ENCODE measurements at places on chromosomes 13 and 19. TPM values are rescaled to one million over a fixed set of nuclear protein-coding genes. Genes with fewer than 3 reads are reported as not detected.

GRCh38 chr19:44803442-44804428 lies 5.2 kb upstream of the BCAM start:
- no peak overlapping the region for H3K4me3 ChIP-seq
- H3K27me3 ChIP-seq: no peaks in the 10 kb centered on the region
- DNase-seq: no peak
- no peak overlapping the region for H3K27ac ChIP-seq
- no peaks in the 10 kb centered on the region for H3K36me3 ChIP-seq

CD22 gene
- total RNA-seq: 15.8 TPM

SHISA2 gene
- total RNA-seq: 26.3 TPM

- no peak overlapping the region for H3K4me3 ChIP-seq
- H3K27me3 ChIP-seq: no peaks in the 10 kb centered on the region
- no peak overlapping the region for H3K27ac ChIP-seq
- no peak for DNase-seq
- H3K4me1 ChIP-seq: no peaks in the 10 kb centered on the region
These were observed 540.6 kb upstream of the HTR2A start for GRCh38 chr13:47437406-47437805.

GRCh38 chr13:78674638-78675037 lies 15.7 kb upstream of the OBI1 start:
- no peaks in the 10 kb centered on the region for H3K36me3 ChIP-seq
- H3K4me3 ChIP-seq: no peak overlapping the region
- H3K27me3 ChIP-seq: no peaks in the 10 kb centered on the region
- DNase-seq: no peak
- H3K27ac ChIP-seq: no peak overlapping the region

All from upper lobe of right lung (tissue), 1 donor.